ENCODE measurements at places on chromosomes 2 and 18.

- no peak for DNase-seq
Observed at GRCh38 chr2:231257763-231258162, 59.3 kb downstream of the ARMC9 start.

DNA sequence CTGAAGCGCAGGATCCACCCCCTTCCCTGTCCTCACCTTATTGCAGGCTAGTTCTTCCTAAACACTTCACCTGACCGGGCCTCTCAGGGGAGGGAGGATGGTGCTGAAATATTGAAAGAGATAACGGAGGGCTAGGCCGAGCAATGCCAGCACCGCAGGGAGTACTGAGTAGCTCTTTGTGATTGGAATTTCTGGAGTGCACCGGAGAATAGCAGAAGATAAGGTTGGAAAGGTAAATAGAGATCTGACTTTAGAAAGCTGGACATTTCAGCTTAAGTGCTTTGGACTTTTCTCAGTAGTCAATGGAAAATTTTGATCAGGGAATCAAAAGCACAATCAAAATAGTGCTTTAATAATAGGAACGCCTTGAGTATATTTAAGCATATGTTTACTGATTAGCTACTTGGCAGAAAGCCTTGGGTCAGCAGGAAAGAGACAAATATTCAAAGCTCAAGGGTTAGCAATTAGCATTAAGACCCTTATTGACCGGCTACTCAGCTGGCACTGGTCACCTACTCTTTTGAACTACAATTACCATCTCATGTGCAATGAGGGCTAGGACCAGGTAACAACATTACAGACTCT lies 142.9 kb upstream of the NDUFV2 start:
- DNase-seq = no peak

DNA sequence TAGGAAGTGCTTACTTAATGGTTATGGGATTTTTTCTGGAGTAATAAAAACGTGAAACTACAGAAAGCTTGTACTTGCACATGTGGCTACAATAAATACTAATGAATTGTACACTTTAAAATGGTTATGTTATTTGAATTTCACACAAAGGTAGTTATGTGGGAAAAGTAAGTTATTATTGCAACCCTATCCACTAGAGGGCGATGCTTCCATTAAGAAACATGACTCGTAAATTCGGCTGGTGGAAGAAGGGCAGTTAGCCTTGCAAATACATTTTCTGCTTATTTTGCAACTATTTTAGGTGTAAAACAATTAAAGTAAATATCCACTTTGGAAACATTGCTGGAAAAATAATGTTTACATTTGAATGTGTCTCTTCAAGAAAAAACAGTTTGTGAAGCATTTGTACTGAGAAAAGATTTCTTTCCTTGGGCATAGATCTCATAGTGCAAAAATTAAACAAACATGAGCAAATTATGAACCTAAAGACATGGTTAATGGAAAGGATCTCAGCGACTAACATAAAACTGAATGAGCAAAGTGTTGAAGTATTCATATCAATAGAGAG lies 68.1 kb upstream of the CSRNP3 start:
- DNase-seq = no peak

- DNase-seq = no peak
Observed at GRCh38 chr18:61742565-61743429, 150.0 kb downstream of the RNF152 start.

GRCh38 chr2:165766326-165766927 lies 27.6 kb downstream of the GALNT3 start:
- DNase-seq = no peak

GRCh38 chr18:59659508-59660170 lies 37.6 kb downstream of the CCBE1 start:
- DNase-seq = no peak

GRCh38 chr2:153972412-153972811 lies 100.7 kb downstream of the GALNT13 start:
- no peak for DNase-seq

DNA sequence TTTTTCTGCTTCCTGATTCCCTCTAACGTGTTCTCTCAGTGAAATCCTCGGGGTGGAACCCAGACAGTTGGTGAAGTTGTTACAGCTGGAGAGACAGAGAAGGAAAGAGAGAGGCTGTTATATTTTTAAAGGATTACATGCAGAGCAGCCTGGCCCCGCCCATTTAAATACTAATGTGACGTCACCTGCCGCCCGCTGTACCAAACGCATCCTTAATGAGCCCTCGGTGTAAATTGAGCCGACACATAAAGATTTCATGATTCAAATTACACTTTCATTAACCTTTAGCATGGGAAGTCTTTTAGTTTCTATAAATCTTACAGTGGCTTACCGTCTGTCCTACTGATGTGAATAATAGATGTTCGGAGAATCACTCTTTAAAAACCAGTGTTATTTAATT lies 164.0 kb upstream of the SIX3 start:
- DNase-seq = no peak

GRCh38 chr18:31791817-31792579 lies 31.3 kb upstream of the SLC25A52 start:
- DNase-seq = no peak

DNA sequence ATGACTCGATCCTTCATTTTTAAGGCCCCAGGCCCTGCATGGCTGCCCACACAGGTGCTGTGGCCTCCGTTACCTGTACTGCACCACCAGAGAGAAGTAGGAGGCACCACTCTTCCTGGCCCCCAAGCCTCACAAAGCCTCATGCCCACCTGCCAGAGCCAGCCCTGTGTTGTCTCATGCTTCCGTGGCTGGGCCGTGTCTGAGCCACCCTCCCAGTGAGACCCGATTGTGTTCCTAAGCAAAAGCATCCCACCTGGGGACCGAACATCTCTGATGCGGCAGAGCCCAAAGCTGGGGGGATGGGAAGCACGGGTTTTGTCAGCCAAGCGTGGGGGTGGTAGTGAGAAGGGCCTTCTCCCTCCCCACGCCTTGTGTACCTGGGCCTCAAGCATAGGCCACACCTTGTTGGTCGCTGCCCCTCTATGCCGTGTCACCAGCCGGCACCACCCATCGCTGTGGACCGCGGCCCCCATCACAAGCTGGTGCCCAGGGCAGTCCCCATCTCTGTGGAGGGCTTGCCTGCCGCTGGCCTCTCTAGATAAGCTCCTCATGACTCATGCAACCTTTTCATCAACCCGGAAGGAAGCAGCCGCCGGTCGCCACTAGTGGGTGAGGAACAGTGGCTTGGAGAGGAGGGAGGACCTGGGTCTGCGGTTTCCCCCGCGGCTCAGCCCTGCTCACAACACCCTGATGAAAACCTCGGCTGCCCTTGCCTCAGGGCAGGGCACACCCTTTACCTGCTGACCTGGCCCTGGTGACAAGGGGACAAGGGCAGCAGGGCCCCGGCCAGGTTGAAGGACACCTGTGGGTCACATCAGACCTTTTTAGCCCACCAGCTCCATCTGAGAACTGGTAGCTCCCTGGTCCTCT lies 2.7 kb upstream of the RNPEPL1 start:
- no peak for DNase-seq

- DNase-seq = no peak
Observed at GRCh38 chr18:62037989-62038778, 145.4 kb upstream of the RNF152 start.

GRCh38 chr18:35807811-35808335 lies 164.6 kb upstream of the RMP24 start:
- no peak for DNase-seq

DNA sequence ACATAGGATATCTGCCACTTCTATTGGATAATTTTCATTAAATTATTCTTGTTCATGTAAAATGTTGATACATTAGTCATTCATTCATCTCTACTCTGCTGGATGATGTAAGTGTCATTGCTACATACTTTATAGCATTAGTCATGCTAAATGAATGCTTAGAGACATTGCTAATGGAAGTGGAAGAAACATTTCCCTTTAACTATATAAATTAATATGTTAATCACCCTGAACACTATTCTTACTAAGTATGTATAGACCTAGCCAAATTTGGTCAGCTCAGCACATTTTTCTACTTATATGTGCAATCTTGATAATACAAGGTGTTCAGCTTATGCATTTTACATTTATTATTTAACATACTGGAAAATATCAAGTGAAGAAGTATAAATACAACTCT lies 160.2 kb downstream of the DPP4 start:
- DNase-seq = no peak

- DNase-seq = no peak
Observed at GRCh38 chr2:230723363-230723762, 10.7 kb downstream of the CAB39 start.

DNA sequence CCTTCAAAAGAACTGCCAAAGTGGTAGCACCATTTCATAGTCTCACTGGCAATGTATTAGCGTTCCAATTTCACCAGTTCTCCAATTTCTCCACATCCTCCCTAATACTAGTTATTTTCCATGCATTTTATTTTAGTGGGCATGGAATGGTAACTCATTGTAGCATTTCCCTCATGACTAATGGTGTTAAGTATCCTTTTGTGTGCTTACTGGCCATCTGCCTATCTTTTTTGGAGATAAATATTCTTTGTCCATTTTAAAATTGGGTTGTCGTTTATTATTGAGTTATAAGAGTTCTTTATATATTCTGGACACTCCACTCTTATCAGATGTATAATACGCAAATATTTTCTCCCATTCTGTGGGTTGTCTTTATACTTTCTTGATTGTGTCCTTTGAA lies 107.1 kb downstream of the THADA start:
- no peak for DNase-seq

- no peak for DNase-seq
Observed at GRCh38 chr18:78983512-78983911, 3.9 kb downstream of the SALL3 start.

GRCh38 chr2:88069117-88069516 lies 1.5 kb downstream of the SMYD1 start:
- DNase-seq = no peak

- DNase-seq = no peak
Observed at GRCh38 chr2:96737831-96738230, 2.0 kb downstream of the LMAN2L start.
